ENCODE measurements at places on chromosomes 6 and 20.

- DNase-seq = no peak
These were observed 44.9 kb downstream of the KCTD20 start for GRCh38 chr6:36487698-36488097.

DNA sequence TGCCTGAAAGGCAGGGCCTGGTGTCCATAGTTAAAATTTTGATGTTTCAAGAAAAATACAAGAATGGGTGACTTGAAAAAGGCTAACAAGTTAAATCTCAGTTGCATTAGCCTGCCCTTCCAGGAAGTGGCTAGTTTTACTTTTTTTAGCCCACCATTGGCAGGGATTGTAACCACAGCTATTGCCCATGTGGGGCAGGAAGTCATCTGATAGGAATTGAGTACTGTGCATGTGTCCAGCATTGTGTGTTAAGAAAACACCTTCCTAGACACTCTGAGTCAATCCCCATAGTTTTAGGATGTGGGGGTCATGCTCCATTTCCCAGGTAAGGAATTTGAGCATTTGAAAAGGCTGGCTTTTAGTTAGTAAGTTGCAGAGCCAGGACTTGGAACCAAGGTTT, 26.9 kb downstream of the LYRM2 start:
- no peak for DNase-seq

- DNase-seq = no peak
These were observed 1.5 kb downstream of the SLC23A2 start for GRCh38 chr20:4999788-5000187.

GRCh38 chr20:39067526-39068216, 105.5 kb downstream of the DHX35 start:
- DNase-seq = no peak

DNA sequence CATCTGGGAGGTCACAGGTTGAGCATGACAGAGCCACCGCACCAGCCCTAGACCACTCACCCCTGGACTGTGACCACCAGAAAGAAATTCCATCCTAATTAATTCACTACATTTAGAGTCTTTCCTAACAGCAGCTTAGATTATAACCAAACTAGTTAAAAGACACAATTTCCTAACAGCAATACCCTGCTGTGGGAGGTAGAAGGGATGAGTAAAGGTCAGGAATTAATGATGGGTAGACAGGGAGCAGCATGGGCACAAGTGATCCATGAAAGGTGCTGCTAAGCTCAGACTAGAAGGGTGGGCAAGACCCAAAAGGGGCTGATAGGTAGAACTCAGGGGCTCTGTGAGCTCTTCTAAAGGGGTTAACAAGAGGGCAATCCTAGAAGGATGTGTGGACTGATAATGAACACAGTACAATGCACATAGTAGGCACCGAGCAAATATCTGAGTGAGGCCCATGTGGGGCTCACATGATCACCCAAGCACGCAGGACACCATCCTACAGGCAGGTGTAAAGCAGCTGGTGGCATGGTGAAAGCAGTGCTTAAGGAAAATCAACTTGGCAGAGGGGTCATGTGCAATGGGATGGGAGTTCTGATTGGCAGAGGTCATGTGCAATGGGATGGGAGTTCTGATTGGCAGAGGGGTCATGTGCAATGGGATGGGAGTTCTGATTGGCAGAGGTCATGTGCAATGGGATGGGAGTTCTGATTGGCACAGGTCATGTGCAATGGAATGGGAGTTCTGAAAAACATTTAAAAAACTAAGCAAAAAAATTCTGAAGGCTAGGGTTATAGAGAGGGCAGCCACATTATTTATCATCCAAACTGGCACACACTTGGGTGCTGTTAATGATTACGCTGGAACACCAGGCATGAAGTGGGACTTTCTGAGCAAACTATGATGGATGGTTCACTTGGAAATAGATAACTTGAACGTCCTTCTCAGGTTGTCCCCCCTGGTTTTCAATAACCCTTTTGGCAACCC, 188.2 kb upstream of the FOXQ1 start:
- no peak for DNase-seq

- DNase-seq = no peak
These were observed 147.2 kb upstream of the GGTLC1 start for GRCh38 chr20:24135781-24136180.

- DNase-seq = peak; percentile 45
These were observed 288.1 kb upstream of the SUPT3H start for GRCh38 chr6:45665859-45666258.

GRCh38 chr6:167946604-167947003, 50.9 kb upstream of the KIF25 start:
- no peak for DNase-seq

GRCh38 chr20:4344670-4345069, 329.3 kb upstream of the RNF24 start:
- no peak for DNase-seq

GRCh38 chr20:25338112-25339023, 52.3 kb downstream of the ABHD12 start:
- DNase-seq = no peak

DNA sequence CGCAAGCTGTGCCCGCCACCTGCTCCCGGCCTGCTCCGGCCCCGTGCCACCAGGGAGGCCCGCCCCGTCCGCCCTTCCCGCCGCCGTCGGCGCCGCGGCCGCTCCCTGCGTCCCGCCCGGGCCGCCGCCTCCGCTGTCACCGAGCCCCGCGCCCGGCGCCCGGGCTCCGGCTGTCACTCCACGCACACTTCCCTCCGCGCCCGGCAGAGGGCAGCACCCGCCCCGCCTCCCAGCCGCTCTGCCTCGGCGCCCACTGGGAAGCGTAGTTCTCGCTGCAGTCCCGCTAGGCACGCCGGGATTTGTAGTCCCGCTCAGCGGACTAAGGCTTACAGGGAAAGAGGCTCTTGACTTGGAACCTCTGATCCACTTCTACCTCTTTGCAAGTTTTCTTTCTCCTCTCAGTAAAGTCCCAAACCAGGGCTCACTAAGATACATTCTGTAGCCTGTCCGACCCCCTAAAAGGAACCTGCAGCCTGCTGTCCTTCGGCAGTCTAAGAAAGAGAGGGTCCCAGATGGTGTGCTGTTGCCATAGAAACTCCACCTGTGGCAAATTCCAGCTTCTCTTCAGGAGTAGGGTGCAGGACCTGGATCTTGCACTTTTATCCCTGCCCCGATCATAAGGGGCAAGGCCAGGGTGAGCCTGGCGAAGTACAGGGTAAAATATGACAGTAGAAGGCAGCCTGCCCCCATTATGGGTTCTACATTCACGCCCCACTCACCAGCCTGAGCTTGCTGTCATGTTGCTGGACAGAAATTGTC, at the start of gene TFEB:
TFEB (minus strand) TSS at position 182 of the 759 bp plus-strand sequence. CDS start 44,395 bp downstream, outside the sequence.
- DNase-seq = peak; percentile 80

DNA sequence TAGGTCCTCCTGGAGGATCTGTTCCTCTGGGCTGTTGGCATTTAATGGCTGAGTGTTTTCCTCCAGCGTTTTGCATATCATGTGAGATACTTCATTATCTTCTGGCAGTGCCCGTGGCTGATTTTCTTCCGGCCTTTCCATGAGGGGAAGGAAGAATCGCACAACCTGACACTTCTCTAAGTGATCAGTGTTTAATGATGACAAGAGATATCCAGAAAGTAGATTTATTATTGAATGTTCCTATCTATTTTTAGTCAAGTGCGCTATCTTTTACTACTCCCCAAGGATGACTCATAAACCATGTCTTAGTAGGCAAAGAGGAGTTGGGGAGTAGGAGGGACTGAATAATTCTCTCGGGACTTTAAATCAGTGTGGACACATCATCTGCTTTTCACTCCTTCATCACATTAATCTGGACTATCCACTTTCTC, 149.7 kb downstream of the PLCB4 start:
- no peak for DNase-seq

DNA sequence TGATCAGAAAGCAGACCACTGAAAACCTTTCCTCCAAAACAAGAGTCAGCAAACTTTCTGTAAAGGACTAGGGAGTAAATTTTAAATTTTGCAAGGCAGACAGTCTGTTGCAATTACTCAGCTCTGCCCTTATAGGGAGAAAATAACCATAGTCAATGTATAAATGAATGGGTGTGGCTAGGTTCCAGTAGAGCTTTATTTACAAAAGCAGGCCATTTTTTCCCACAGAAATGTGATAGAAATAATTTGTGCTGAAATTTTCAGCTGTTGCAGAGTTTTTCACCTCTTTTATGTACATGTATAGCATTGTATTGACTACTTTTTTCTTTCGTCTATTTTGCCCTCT, 7.7 kb downstream of the AMD1 start:
- no peak for DNase-seq

GRCh38 chr20:6135347-6135746, 12.5 kb upstream of the FERMT1 start:
- DNase-seq = no peak

DNA sequence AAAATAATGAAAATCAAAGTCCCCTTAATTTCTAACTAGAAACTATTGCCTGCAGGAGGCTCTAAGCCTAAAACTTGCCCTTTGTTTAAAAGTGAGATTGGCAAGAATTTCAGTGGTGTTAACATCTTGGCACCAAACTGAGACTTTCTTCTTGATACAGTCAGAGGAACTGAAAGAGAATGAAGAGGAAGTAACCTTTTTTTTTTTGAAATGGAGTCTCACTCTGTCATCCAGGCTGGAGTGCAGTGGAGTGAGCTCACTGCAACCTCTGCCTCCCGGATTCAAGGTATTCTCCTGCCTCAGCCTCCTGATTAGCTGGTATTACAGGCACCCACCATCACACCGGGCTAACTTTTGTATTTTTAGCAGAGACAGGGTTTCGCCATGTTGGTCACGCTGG, 3.6 kb downstream of the DOP1A start:
- DNase-seq = no peak

DNA sequence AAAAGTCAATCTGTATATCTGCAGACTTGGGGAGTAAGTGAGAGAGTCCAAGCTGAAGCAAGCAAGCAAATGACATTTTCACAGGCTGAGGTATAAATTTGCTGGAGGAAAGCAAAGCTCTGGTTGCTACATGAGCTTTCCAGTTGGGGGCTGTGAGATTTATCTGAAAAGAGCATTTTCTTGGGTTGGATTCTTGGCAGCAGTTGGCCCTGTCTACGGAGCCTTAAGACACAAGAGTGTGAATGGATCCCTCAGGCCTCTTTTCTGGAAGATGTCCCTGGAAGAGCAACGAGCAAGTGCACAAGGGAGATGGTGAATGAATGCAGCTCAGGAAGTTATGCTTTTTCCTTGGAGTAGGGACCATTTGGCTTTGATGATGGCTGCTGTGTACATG, 30.8 kb downstream of the ISM1 start:
- DNase-seq = no peak

GRCh38 chr6:143128681-143129015, 68.0 kb downstream of the AIG1 start:
- DNase-seq = no peak

GRCh38 chr6:108618623-108619152, 58.0 kb downstream of the FOXO3 start:
- DNase-seq = no peak

- DNase-seq = no peak
These were observed 369.6 kb downstream of the LAMA2 start for GRCh38 chr6:129252377-129253071.

- DNase-seq = no peak
These were observed 235.7 kb upstream of the ZNF217 start for GRCh38 chr20:53829255-53829723.

DNA sequence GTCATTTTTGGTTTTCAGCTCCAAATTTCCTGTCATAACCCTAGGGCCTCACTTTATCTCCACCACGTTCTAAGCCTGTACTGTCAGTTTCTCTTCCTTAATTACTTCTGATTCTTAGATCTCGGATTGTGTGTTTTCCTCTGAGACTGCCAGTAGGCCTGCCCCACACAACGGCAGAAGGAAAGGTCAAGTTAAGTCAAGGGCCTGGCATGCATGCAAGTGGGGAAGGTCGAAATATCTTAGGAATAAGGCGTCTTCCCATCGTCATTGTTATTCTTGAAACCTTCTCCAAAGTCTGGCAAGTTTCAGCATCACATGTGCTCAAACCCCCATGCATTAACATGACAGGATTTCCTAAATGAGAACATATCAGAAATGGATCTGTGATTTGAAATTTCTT, 203.5 kb upstream of the TSHZ2 start:
- DNase-seq = no peak

DNA sequence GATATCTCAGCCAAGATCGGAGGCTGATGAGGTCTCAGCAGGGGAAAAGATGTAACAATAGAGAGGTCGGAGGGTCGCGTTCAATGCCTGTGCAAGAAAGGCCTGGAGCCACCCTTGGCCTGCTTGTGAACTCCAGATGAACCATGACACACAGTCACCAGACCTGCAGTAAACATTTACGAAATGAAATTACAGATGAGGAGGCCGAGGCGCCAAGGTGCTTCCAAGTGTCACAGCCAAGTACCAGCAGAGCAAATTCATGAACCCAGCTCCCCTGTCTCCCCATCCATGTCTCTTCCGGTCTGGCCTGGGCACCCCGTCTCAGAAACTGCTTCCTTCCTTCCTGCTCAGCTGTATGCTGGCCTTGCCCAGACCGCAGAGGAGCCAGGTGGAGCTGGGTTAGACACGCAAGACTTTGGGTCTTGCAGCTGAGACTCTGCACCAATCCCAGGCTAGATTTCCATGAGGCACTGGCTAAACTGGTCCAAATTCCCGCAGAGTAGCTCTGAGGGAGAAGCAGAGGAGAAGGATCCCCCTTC, 48.1 kb downstream of the CHMP4B start:
- DNase-seq = peak; percentile 74

GRCh38 chr20:51609251-51609650, 66.7 kb upstream of the NFATC2 start:
- no peak for DNase-seq

- DNase-seq = no peak
These were observed 59.2 kb downstream of the RBM38 start for GRCh38 chr20:57450419-57450818.

- DNase-seq = no peak
These were observed 91.5 kb downstream of the ZFAND3 start for GRCh38 chr6:37910998-37911397.

- no peak for DNase-seq
These were observed 351.2 kb downstream of the CD83 start for GRCh38 chr6:14468647-14469321.

DNA sequence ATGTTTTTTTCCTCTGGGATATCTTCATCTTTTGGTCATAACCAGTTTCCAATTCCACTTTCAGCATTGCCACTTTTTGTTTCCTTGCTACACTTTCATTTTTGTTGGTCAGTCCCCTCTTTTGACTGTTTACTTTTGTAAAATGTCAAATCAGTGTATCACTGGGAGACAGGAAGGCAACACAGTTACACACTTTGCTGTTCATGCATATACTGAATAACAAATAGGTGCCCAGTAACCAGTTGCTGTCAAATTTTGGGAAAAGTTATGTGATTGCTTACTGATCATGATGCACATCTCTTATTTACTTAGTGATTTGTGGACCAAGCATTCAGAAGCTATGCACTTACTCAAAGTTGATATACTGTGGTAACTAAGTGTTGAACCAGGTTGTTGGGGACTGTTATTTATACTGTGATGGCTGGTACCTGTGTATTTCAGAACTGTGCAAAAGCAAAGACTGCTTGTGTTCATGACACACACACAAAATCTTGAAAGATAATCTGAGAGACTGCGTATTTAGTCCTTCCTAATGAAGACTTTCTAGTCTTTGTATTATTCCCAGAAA, 41.0 kb downstream of the ZNF292 start:
- DNase-seq = no peak
